ENCODE measurements at places on chromosomes 5 and 9.

- DNase-seq: peak; percentile 13
These were observed 39.2 kb upstream of the NKD2 start for GRCh38 chr5:969408-969839.

DNA sequence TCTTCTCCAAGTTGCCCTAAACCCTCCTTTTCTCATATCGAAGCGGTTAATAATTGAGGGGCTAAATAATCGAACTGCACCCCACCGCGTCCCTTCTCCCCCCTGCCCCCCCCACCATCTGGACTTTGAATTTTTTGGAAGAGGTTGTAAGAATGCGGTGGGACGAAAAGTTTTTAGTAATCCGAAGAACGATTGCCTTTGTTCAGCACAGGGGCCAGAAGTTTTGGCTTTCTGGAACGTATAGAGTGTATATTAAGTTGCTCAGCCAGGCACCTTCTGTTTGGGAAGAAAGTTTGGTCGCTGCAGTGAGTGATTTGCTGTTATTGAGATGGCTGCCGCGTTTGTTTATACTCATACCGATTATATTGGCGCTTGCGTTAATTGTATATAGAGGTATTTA is 518 bp downstream of the ERBIN start:
- DNase-seq: no peak

GRCh38 chr9:93161786-93162562 is 22.0 kb upstream of the WNK2 start:
- no peak for DNase-seq

GRCh38 chr5:166649676-166650075 is 1641.8 kb upstream of the WWC1 start:
- DNase-seq: no peak

GRCh38 chr5:85132269-85132668 is 747.6 kb upstream of the EDIL3 start:
- peak; percentile 16 for DNase-seq

GRCh38 chr5:39191216-39191615 is 28.1 kb downstream of the FYB1 start:
- DNase-seq: peak; percentile 4

DNA sequence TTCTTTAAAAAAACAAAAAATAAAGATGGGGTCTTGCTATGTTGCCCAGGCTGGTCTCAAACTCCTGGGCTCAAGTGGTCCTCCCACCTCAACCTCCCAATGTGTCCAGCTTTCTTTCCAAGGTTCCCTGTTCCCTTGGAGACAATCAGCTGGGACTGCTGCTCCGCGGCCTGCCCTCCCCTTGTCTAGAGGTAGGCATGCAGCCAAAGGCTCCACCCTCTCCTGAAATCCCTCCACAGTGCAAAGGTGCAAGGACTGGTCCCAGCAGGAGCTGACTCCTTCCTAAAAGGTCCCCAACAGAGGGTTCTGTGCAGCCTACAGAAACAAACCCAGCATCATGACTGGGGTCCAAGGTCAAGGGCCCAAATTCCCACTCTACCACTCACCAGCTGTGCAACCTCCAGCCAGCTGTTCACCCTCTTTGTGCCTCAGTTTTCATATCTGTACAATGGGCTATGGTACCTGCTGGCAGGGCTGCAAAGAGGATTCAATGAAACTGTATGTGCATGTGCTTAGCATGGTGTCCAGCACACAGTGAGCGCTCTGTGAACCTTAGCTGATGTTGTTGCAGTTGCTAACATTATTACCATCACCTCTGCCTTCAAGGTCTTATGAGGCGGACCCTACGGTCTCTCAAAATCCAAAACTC is 47.5 kb downstream of the BARX1 start:
- no peak for DNase-seq

GRCh38 chr5:20522905-20523482 is 535.0 kb upstream of the CDH18 start:
- no peak for DNase-seq

DNA sequence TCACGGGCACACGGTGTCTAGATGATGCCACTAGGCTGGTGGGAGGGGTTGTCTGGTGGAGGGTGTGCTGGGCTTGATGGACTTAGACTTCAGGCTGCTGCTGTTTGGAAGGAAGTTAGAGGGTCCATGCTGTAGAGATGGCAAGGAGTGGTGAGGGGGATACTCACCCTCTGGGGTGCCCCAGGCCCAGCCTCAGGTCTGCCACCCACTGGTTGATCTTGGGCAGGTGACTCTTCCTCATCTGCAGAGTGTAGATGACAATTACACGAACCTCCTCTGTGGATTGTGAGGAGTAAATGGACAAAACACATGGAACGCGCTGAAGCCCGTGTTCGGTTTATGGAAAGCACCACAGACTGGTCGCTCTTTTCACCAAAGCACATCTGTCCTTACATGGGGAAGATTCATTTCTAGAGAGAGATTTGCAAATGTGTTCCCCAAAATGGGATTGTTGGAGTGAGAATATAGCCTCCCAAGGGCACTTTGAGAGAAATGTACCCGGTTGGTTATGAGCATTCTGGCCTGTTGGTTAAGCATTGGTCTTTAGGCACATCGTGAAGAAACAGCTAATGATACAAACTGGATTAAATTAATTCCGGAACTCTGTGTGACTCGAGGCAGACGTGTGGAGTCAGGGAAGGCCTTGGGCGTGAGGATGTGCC is 58.2 kb downstream of the ZNF618 start:
- no peak for DNase-seq

DNA sequence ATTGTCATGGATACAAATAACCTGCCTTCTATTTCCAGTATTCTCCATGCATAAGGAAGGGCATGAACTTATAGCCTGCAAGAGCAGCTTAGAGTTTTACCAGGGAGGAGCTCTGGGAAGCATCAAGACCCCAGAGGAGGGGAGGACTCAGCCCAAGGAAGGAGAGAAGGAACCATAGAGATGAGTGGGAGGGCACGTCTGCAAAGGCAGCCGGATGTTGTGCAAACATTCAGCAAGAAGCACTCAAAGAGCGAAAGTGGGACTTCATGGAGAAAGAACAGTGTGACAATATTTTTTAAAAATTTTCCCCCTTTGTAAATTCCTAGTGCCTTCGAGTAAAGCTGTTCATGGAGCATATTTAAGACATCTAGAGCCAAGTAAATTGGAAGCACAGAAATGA is 270.1 kb upstream of the PTGER4 start:
- no peak for DNase-seq

DNA sequence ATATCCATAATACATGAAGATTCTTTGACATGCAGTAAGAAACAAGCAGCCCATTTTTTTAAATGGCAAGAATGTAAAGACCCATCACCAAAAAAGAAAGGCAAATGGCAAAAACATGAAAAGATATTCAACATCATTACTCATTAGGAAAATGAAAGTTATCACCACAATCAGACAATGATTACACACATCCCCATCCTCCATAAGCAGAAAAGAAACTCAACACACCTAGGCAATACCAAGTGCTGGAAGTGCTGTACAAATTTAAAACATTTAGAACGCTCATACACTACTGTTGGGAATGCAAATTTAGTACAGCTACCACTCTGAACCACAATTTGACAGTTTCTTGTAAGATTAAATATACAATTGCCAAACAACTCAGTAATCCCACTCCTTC is 466.7 kb downstream of the ACTL7B start:
- DNase-seq: no peak

GRCh38 chr5:109630093-109630492 is 59.6 kb upstream of the MAN2A1 start:
- DNase-seq: peak; percentile 70

- DNase-seq: peak; percentile 28
These were observed 605.0 kb downstream of the RAB3C start for GRCh38 chr5:59187857-59188256.

DNA sequence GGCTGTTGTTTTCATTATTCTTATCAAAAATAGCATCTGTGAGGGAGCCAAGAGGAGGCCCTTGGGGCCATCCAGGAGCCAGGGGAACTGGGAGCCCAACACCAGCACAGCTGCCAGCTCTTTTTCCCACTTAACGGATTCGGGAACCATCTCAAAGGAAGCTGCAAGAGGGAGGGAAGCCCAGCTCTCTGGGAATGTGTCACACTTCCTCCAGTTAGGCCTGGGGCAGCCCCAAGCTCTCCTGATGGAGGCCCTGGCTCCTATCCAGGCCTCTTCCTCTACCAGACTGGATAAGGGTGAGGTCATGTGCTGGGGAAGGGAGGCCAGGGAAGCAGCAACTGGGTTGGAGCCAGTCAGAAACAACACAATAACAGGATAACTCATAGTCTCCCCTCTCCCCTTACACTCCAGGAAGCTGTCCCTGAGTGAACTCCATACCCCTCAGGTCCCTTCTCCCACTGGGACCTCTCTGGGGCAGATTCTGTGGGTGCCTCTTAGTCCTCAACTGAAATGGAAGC is 12.7 kb downstream of the CSF2 start:
- DNase-seq: peak; percentile 87

- no peak for DNase-seq
These were observed 205.2 kb downstream of the SEC61B start for GRCh38 chr9:99427260-99427659.

DNA sequence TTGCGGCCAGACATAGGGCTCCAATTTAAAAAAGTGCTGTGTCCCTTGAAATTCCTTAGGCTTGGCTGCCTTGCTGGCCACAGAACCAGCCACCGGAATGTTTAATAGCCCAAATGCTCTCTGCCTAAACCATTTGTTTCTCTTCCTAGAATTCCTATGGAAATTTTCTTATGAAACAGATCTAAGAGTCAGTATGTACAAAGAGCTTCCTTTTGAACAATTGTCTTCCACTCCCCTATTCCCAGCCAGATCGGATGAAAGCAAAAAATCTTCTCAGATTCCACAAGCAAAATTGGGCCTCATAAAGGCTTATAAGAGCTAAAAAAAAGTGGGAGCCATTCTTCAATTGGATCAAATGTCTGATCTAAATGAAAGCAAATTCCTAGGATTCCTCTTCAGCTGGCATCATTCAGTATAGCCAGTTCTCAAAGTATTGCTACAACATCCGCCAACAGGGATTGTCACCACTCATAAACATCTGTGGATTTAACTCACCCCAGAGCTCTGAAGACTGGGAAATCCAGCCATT is 104.3 kb downstream of the CEMIP2 start:
- DNase-seq: peak; percentile 78

GRCh38 chr9:82062245-82062644 is 73.7 kb downstream of the SPATA31D1 start:
- DNase-seq: no peak

DNA sequence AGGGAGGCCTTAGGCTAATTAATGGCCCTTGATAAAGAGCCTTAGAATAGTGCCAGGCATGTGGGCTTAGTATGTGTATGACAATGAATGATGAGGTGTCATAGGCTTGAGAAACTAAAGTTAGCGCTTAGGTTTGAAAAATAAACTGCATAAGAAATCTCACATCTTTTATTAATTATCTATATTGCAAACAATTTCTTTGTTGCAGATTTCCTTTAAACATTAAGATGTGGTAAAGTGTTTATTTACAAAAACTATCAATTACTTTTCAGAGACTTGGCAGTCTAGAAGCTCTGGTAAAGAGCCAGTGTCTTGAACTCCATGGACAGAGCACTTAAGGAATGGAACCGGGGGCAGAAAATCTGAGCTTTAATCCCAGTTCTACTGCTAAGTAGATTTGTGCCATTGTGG is 23.1 kb downstream of the MAP1B start:
- no peak for DNase-seq

DNA sequence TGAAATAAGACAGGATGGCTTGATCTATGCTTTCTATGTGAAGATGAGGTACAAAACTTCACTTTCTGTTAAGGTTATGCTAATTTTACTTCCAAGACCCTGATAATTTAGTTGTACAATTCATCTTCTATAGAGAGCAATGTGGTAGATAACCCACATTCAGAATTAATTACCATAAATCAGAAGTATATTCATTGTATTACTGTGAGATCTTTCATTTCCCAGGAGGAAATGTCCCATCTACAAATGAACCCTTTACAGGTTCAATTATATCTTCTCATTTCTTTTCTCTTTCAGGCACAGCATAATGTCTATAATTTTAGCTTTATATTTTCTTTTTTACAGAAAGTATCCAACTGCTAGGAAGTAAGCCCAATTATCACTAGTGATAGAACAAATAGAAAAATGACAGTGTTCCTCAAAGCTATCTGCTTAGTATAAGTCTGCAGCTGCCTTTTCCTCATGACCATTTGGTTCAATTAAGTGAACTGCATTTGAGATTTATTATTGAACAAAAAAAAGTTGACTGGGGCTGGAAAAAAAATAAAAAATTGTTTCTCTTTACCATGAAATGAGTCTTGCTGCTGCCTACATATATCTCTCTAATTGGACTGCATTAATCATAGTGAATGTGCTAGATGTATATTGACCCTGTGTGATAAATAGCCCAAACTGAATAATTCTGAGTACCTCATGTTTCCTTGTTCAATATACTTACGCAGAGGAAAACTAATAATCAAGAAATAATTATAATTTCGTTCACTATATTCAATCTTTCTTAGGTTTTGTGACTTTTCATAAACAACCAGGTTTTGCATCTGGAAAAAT is 1329.4 kb downstream of the PTPRD start:
- DNase-seq: no peak

DNA sequence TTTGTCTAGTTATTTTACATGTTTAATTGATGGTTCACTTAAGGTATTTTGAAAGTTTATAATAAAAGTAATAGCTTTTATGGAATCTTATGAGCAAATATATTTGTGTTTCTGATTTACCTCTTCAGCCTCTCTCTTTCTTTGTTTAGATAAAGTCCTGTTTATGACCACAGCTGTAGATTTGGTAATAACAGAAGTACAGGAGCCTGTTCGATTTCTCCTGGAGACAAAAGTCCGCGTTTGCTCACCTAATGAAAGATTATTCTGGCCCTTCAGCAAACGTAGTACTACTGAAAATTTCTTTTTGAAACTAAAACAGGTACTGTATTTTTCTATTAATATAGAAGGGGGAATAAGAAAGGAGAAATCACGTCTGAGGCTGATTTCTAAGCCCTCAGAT is 35.0 kb upstream of the GPR21 start:
- no peak for DNase-seq

DNA sequence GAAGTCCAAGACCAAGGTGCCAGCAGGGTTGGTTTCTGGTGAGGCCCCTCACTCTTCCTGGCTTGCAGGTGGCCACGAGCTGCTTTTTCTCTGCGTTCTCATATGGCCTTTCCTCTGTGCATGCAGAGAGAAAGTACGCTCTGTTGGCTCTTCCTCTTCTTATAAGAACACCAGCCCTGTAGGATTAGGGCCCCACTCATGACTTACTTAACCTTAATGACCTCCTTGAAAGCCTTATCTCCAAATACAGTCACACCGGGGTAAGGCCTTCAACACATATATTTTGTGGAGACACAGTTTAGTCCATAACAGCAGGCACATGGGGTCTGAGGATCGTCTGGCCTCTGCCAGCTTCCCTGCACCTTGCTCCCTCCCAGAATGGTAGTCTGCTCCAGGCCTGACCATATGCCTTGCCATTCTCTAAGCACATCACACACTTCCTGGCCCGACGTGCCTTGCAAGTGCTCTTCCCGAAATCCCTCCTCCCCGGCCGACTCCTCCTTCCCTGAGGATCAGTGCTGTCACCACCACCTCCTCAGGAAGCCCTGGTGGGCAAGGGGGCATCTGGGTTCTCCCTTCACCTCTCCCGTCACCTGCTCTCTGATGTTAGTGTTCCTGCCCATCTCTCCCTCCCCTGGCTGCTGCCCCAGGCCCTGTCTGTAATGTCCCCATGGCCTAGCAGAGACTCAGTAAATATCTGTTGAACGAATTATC is 200.7 kb downstream of the AOPEP start:
- no peak for DNase-seq
